ENCODE measurements at places on chromosomes 4 and X.

DNA sequence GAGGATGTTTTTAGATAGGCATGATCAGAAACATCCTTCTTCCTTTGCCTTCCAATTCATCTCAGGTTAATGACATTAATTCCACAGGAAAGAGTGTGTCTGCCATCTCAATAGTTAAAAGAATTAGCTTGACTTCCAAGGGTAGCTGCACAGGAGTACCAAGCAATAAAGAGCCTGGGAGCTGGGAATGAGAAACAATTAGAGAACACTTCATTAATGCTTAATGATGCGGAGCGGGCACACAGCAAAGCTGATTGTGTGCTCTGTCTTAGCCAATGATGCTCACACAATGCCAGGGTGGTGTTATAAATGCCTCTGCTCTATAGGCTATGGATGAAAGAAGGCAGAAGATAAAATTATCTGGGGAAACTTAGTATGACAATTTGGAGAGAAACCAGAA lies 1052.5 kb upstream of the LCORL start:
- no peak for DNase-seq

- peak; percentile 32 for DNase-seq
Measured at GRCh38 chr4:59571805-59572430, 1628.2 kb upstream of the ADGRL3 start.

DNA sequence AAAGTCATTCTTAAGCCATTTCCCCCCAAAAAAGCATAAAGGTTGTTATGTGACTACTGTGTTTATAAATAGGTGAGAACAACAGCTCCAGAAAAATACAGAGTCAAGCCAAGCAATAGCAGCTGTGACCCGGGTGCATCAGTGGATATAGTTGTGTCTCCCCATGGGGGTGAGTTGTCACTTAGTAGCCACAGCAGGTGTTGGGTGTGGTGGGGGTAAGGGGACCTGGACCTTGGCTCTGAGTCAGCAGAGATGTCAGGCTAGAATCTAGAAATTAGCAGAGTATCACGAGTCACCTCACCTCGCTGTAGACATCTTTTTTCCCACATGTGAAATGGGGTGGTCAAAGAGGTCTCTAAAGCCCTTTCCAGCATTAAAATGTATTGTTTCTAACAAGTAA lies 42.4 kb downstream of the MOSPD2 start:
- DNase-seq: no peak

- no peak for DNase-seq
Measured at GRCh38 chr4:19005211-19005610, 983.7 kb upstream of the LCORL start.

DNA sequence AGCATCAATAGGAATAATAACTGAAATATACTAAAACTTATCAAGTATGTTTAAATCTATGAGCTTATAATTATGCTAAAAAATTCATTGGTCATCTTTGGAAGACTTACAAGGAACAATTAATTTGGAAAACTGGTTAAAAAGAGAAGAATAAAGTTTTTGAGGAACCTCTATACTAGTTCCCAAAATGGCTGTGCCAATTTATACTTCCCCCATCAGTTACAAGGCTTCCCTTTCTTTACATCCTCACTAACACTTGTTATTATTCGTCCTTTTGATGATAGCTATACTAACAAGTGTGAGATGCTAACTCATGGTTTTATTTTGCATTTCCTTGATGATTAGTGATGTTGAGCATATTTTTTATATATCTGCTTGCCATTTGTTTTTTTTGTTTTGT lies 17.1 kb downstream of the OGT start:
- DNase-seq: no peak

GRCh38 chr4:147714575-147715401 lies 17.1 kb upstream of the ARHGAP10 start:
- DNase-seq: no peak

DNA sequence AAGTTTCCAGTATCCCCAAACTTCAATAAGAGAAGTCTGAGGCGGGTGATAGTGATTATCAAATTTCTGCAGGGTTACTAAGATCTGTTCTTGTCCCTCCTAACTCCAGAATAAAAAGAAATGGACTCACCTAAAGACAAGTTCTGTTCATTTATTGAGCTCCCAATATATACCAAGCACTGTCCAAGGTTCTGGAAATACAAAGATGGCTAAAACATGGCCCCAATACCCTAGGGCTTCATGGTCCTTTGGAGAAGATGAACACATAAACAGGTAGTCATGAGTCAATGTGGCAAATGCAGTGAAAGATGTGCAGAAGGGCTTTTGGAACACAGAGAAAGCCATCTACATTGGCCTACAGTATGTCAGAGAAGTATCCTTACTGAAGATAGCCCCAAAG lies 231.2 kb downstream of the PPP1R2C start:
- no peak for DNase-seq

GRCh38 chr4:78542373-78542772 lies 9.2 kb upstream of the ANXA3 start:
- DNase-seq: no peak

DNA sequence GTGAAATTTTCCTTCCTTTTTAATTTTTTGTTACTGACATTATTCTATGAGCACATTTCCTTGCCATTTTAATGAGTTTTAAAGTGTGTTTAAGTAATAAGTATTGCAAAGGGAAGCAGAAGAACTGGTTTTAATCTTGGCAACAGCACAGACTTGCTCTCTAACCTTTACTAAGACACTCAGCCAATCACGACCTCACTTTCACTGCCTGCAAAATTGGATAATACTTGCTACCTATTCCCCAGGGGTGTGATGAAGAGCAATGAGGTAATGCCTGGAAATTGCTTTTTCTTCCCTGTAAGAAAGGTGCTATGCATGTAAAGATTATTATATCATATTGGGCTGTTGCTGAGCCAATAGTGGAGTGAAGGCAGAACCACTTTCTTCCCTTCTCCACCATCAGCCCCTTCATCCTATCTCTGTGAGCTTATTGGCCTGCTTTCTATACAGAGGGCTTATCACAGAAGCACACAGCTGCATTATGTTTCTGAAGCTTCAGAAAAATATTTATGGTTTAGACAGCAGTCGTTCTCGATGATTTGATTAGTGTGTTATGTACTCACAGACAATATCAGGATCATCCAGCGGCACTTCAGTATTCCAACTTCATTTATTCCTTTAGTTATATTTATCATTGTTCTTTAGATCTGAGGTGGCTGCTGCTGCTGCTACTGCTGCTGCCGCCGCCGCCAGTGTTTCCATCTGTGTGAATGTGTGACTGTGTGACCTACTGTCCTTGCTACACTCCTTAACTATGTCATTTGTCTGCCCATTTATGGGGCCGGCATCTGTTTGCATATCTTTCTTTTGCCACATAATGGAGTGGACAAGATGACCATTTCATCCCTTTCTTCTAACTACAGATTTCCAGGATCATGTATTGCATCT lies 255.1 kb downstream of the C4orf33 start:
- DNase-seq: peak; percentile 61

- no peak for DNase-seq
Measured at GRCh38 chr4:128770807-128771206, 38.7 kb upstream of the JADE1 start.

- no peak for DNase-seq
Measured at GRCh38 chrX:39296472-39296871, 495.2 kb downstream of the MID1IP1 start.

GRCh38 chr4:104425948-104426347 lies 68.7 kb downstream of the CXXC4 start:
- DNase-seq: no peak

GRCh38 chrX:150036641-150037040 lies 98.3 kb upstream of the EOLA2 start:
- no peak for DNase-seq

DNA sequence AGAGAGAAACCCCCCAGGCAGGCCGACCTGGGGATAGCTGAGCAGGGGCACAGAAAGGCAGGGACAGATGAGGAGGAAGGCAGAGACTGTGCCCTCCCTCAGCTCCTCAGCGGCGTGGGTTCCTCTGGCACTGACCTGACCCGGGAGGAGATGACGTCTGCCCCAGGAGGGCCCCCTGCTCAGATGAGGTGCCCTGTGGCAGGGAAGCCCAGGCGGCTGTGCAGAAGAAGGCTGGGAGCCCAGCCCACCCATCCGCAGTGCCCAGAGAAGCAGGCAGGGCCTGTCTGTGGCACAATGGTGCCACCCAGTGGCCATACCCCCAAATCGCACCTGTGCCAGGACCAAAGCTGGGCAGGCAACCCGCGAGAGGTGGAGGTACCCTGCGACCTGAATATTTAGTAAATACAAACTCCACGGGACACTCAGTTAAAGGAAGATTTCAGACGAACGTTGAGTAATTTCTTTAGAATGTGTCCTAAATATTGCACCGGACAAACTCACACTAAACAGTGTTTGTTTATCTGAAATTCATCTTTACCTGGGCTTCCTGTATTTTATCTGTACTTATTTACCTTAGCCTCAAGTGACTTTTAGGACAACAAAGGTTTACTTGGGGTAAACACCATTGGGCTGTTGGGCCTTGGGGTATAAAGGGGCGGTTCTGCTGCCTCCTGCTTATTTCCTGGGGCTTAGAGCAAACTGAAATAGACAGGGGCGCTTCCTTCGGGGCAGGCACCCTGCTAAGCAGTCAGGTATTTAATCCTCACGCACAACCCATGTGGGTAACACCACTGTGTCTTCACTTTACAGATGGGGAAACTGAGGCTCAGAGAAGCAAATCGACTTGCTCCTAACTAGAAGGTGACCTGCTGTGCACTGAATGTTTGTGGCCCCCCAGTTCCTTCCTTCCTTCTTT lies 46.5 kb upstream of the HMX1 start:
- DNase-seq: peak; percentile 2

GRCh38 chr4:112521123-112522023 lies 5.4 kb upstream of the NEUROG2 start:
- no peak for DNase-seq

DNA sequence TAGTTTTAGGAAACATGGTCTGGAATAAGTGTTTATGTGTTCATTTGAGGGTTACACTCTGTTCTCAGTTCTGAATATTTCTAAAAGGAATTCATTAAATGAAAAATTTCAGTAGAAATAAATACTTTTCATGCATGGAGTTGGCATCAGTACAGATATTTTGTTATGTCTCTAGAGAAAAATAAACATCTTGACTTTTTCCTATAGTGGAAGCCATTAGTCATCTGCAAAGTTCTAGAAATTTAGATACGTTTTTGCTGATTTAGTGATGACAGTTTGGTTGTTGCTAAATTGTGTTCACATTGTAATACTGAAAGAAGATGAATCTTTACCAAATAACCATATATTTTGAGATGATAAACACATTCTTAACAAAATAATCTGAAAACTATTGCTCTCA lies 268.2 kb upstream of the TEX13A start:
- no peak for DNase-seq

GRCh38 chr4:109033993-109034392 lies 268.5 kb downstream of the COL25A1 start:
- DNase-seq: no peak

DNA sequence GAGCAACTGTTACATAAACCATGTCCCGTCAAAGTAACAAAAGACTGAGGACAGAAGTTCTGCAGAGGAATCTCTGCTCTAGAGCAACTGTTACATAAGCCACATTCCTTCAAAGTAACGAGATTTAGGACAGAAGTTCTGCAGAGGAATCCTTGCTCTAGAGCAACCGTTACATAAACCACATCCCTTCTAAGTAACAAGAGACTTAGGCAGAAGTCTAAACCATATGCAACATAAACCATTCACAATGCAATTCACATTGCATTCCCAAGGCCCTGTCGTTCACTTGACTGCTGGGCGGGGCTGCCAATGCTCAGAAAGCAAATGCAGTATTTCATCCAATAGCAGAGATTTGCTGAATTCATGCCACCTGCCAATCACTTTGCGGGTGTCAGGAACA lies 124.4 kb upstream of the PUDP start:
- DNase-seq: no peak

GRCh38 chr4:184355857-184356256 lies 118.5 kb downstream of the IRF2 start:
- no peak for DNase-seq

DNA sequence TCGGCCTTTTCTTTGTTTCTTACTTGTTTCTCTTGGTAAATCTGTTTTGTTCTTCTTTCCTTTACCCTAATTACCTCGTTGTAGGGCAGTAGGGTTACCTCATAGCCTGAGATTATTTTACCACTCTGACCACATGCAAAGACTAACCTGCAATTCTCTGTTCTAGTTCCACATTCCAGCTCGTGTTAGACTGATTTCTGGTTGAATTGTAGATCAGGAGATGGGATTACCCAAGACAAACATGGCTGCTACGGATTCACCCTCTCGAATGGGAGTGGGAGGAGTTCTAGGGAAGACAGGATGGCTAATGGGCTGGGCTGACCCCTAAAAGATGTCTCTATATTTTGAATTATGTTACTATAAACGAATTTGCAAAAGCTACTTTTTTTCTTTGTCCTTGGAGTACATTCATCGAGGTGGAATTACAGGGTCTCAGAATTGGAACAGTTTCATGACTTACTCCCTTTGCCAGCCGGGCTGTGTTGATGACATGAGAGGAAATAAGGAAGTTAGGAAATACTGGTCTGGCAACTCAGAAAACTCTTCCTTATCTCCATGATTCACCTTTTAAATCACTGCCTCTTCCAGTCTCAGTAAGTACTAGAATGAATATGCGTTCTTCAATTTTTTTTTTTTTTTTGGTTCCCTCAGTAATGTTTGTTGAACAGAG lies 36.7 kb upstream of the FBXW7 start:
- no peak for DNase-seq

DNA sequence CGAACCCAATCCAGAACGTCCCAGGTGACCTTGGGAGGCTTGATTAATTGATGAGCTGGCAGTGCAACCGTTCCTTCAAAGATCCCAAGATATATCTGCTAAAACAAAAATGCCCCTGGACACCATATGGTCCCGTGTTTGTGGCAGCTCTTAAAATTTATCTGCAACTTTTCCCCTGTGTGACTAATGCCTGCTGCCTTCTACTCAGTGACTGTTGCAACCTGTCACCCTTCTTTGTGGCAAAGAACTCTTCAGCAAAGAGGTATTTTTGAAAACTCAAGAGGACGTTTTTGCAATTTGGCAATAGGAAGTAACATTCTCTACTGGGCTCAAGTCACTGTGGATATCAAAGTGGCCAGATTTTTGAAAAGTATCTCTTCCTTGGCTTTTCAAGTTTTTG lies 75.8 kb upstream of the SOD3 start:
- DNase-seq: no peak

DNA sequence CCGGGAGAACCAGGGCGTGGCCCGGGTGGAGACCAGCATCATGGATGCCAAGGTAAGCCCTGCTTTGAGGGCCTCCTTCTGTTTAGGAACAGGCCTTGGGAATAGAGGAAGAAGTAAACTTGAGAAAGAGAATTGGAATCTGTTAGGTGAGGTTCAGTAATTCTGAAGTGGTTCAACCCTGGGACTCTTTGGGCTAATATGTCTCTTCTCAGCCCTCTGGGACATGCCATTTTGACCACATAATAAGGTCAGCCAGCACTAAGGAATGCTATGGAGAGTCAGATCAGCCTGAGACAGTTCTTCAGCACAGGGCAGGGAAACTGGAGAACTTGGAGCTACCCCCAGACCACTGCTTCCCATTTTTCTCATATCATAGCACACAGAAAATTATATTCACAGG lies 63.3 kb upstream of the PRPS1 start:
- DNase-seq: no peak

DNA sequence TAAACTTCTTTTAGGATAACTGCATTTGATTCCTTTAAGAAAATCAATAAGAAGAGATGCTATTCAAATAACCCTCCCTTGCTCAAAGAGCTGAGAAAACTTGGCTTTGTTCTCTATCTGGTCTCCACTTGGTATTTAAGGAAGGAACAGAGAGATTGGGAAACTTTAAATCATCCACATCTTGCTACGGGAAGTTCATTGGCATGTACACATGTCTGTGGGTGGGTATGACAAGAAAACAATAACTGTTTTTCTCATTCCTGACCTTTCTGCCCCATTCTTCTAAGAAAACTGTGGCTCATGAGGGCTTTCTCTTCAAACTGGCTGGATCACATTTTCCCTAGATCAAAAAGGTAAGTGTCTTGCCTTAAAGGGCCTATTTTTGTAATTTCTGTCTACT lies 6.0 kb downstream of the SEL1L3 start:
- no peak for DNase-seq

Data from NCI-H1436 (cell line).